Activated CD4-positive, CD25-positive, alpha-beta regulatory T cell treated with anti-CD3 and anti-CD28 coated beads, Interleukin-2, amount 50 U/mL, for 72 hours (primary cell): ENCODE measurements at places on chromosomes 3 and 15.

DNA sequence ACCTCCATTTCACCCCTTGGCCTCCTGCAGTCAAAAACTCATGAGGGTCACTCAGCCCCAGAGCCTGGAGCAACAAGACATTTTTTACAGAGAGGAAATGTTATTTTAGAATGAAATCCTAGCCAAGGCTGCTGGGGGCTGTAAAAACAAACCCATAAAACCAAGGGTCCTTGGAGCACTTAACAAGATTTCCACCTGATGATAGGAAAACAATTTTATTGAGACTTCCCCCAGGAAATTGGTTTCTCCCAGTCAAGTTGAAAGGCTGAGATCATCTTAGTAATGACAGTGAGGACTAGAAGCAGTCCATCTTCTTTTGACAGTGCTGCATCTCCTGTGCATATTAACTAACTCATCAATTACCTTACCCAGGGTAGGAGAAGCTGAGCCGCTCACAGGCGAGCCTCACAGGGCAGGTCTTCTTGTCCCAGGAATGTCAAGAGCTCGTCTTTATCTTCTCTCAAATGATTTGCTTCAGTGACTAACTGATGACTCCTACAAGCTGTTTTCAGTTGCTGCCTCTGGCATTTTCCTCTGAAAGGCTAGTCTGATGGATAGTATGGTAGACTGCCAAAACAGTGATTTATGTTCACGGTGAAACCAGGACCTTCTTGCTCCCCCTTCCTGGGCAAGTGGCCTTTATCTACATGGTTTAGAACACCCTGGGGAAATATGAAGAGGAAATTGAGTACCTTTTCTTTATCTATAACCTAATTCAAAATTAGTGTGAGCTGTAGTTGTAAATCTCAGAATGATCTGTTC is 34.6 kb upstream of the AEN start:
- no peak for DNase-seq

GRCh38 chr3:190424108-190424477 is 25.6 kb downstream of the TMEM207 start:
- no peak for DNase-seq

DNA sequence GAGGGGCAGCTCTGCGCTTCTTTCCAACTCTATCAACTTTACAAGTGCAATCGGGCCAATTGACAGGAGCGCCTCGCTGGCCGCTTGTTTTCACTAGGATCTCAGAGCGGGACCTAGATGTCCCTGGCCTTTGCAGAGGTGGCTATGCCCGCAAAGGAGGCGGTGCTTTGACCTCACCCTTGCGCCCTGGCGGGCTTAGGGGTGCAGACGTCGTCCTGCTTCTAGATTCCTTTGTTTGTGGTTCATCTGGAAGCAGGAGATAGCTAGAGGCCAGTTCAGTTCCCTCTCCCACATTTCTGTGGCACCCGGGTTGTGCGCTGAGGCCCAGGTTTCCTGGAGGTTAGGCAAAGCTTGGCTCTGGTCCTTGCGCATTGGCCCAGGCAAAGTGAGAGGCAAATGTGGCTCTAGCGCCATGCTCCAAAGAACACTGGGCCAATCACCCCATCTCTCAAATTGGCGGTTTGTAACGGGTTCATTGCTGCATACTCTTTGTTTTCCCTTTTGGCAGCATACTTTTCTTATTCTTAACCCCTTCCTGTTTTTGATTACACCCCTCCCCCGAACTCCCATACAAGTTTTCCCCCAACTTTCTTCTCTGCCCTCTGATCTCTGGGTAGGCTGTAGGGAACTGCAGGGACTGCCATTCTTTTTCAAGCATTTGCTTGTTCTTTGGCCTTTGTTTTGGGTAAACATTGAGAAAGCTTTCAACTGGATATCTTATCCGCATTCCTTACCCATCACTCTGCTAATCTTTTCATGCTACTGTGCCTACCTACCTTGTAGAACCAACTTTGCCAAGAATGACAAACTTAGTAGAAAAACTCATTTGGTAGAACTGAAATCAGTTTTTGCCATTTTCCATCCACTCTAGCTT is 1.4 kb downstream of the PPM1L start:
- DNase-seq: no peak

GRCh38 chr15:84715441-84716035 is 401 bp downstream of the SEC11A start:
- DNase-seq: peak; percentile 48

DNA sequence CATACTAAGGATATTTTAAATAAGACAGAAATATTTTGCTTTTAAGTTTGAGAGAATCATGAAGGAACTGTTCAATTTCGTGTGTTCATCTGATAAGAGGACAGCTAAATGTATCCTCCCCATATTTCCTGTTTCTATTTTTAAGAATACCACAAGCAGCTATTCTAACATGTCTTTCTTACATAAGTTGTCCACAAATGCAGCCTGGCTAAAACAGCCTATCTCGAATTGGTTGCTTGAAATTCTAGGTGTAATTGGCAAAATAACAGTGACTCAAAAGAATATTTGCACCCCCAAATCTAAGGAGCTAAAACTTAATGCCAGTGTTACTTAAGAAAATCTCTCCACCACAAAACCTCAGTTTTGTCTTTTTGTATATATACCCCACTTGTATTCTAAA is 35.0 kb downstream of the BTLA start:
- no peak for DNase-seq

DNA sequence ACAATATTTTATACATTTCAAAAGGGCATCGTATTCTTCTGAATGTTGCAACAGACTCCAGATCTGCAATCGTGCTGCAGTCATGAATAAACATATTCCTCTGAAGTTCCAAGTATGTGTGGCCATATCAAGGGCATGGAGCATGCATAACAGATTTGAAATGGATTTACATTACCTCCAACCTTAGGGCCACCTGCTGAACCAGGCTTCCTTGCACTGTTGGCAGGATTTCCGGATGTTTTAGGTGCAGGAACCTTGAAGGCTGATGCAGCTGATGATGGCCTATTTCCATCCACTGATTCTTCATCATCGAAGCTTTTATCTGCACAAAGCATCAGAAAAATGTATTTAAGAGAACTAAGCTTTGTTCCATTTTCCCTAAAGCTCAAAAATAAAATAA is 73.5 kb downstream of the CLASP2 start:
- DNase-seq: no peak

GRCh38 chr3:30443756-30444673 is 162.4 kb upstream of the TGFBR2 start:
- DNase-seq: no peak

- DNase-seq: no peak
These were observed 34.7 kb downstream of the FOXP1 start for GRCh38 chr3:71548705-71549384.

- peak; percentile 72 for DNase-seq
These were observed 17.3 kb downstream of the C3orf18 start for GRCh38 chr3:50550079-50550736.

GRCh38 chr3:135982922-135983581 is 17.5 kb downstream of the PPP2R3A start:
- DNase-seq: no peak
